Osteocyte (in vitro differentiated cells): ENCODE measurements at places on chromosomes 3 and 15.

- no peak for DNase-seq
These were observed 101.2 kb upstream of the SMAD3 start for GRCh38 chr15:66964111-66964738.

GRCh38 chr3:86481031-86481430 is 509.9 kb downstream of the VGLL3 start:
- no peak for DNase-seq

DNA sequence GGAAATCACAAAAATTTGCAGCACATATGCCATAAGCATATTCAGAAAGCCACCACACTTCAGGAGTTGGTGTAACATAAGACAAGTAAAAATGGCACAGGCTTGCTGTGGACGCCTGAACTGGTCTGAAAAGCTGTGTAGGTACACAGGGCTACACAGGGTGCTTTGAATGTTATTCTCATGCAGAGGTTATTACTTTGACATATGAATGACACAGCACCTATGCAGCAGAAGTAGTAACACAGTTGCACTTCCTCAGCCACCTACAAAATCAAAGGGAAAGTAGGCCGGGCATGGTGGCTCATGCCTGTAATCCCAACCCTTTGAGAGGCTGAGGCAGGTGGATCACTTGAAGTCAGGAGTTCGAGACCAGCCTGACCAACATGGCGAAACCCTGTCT is 54.5 kb downstream of the OSBPL10 start:
- peak; percentile 10 for DNase-seq

DNA sequence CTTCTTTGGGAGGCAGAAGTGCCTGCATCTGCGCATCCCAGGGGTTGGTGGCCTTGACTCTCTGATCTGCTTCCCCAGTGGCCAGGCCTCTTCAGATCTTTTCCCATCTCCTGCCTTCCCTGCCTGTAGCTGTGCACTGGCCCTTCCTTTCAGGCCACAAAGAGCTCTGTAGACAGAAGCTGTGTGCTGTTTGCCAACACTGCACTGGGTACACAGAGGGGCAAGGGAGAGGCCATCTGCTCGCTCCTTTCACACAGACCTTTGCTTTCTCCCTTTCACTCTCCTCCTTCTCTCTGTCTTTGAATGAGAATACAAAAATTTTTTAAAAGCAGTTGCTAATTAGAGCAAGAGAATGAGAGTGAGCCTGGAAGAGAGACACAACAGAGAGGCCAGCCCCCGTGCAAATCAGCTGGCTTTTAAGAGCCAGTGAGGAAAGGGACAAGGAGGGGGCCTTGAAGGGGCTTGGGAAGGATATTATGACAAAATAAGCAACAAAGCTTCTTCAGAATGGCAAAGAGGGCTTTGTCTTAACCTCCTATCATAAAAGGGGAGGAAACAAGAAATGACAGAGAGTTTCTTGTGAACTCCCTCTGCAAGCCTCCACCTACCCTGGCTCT is 170.9 kb downstream of the EPHB1 start:
- DNase-seq, result no peak

GRCh38 chr15:45606841-45607240 is 19.7 kb downstream of the BLOC1S6 start:
- DNase-seq, result no peak

- no peak for DNase-seq
These were observed 27.9 kb upstream of the SFMBT1 start for GRCh38 chr3:53073553-53074365.

GRCh38 chr15:69524296-69524695 is 71.7 kb downstream of the RPLP1 start:
- DNase-seq, result no peak

- DNase-seq, result no peak
These were observed 267.2 kb downstream of the FAM43A start for GRCh38 chr3:194952841-194953241.

DNA sequence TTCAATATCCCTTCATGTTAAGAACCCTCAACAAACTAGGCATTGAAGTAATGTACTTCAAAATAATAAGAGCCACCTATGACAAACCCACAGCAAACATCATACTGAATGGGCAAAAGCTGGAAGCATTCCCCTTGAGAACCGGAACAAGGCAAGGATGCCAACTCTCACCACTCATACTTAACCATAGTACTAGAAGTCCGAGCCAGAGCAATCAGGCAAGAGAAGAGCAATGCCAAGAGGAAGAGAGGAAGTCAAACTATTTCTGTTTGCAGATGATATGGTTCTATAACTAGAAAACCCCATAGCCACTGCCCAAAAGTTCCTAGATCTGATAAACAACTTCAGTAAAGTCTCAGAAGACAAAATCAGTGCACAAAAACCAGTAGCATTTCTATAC is 161.9 kb downstream of the UBE2E2 start:
- no peak for DNase-seq

GRCh38 chr3:4398120-4398940 is 68.7 kb downstream of the SUMF1 start:
- no peak for DNase-seq

DNA sequence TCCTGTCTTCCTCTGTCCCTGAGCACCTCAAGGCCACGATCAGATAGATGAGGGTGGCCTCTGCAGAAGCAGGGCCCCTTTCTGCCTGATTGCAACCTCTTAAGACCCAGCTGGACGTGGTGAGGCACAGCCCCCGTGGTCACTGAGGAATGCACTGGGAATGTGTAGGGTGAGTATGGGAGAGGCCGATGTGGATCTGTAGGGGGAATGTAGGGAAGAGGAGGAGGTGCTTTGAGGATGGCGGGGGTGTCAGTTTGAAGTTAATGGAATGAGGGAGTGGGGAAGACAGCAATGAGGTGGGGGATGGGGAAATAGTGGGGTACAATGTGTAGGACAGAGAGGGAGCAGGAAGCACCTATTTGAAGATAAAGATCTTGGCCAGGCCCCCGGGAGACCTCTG is 785 bp upstream of the IQCF5 start:
- no peak for DNase-seq

- DNase-seq, result no peak
These were observed 62.7 kb upstream of the BNIP2 start for GRCh38 chr15:59751552-59752413.
